GM04503 (cell line): ENCODE measurements at places on chromosomes 16 and 17.
A peak's percentile ranks its signal among the peaks of the same experiment; 100 is the strongest.

GRCh38 chr17:63033142-63033541, 67.1 kb downstream of the TANC2 start:
- no peak for DNase-seq

DNA sequence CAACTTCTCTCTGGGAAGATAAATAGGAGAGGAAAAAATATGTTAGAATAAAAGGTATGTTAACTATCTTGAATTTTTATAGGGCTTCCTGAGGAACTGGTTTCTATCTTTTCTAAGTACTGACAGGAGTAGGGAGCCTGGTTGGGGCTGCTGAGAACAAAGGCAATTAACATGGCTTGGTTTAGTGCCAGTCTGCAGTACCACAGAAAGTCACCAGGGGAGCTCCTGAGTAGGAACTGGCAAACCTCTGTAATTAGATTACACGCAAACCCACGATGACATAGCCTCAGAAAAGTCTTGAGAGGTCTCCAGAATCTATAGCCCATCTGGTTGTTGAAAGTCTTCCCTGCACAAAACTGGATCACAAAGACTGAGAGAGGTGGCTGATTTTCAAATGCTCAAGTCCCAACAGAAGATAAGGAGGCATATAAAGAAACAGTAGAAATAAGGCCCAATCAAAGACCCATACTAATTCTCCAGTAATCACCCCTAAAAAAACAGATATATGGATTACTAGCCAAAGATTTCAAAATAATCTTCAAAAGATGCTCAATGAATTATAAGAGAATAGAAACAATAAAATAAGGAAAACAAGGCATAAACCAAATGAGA, 11.7 kb upstream of the CNTNAP4 start:
- no peak for DNase-seq

GRCh38 chr17:27506348-27507218, 50.3 kb downstream of the KSR1 start:
- DNase-seq: no peak

DNA sequence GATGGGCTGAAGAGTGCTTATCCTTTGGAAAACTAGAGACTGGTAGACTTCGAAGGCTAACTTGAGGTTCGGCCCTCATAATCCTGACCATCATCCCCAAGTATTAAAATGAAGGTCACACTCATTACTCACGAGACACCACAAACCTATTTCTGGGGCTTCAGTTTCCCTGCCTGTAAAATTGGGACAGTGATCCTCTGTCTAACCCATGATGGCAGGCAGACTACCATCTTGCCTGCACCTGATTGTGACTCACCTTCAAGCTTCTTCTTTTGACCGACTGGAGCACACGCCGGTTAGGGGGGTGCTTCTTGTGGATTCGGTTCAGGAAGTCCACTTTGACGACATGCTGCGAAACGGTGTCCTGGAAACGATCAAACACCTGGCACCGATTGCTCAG, 14.2 kb upstream of the DHRS13 start:
- no peak for DNase-seq

- DNase-seq: no peak
Measured at GRCh38 chr17:34721326-34721725, 141.9 kb downstream of the TMEM132E start.

DNA sequence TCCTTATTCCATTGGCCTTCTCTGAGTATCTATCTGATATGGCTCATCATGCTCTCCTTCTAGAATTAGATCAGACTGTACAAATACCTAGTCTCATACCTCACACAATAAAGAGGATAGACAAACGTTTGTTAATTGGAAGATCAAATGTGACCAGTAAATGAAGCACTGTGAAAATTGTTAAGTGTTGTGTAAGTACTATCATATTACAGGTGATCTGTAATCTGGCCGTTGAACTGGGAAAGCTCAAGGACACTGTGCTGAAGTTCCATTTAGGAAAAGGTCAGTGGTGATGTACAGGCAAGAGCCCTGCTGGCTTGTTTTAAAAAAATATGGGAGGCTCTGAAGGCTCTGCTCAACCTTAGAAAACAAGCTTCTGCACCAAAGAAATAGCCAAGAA, 38.5 kb upstream of the CORO6 start:
- no peak for DNase-seq

GRCh38 chr16:87809150-87809902, 43.5 kb upstream of the KLHDC4 start:
- no peak for DNase-seq

DNA sequence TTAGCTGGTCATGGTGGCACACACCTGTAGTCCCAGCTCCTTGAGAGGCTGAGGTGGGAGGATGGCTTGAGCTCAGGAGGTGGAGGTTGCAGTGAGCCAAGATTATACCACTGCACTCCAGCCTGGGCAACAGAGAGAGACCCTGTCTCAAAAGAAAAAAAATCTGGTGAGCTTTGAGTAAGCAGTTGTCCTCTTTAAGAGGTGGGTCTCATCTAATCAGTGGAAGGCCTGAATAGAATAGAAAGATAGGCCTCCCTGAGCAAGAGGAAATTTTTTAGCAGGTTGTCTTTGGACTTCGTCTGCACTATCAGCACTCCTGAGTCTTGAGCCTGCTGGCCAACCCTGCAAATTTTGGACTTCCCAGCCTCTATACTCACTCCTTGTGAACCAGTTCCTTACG, 266.0 kb upstream of the ZFHX3 start:
- no peak for DNase-seq

DNA sequence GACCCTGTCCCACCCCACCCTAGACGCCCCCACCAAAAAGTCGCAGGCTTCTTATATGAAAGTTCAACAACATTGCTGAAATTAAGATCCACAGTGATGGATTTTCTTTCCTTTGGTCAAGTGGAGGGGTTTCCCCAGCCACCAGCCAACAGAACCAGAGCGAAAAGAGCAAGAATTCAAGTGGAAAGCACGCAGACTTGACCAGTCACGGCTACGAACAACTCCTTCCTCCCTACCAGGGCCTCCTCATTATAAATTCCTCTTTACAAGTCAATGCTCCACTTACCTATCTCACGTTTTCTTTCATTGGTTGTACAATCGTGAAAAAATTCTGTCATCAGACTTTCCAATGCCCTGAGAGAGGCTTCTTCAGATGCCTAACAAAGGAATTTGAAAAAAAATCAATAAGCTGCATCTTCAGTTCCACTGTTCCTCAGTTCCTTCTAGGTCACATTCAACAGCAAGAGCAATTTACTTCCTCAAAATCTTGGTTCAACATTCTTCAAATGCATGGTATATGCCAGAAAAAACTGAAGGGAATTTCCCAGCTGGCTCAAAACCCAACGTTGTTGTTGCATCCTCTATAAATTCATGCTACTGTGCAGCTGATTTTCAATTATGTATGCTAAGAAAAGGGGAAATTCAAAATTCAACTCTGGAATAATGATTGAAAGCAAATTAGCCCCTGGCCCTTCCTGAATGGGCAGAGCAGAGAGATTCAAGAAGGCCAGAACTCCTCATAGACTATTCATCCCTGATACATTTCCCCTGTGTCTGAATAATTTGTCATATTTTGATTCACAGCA, 30.9 kb downstream of the XPO6 start:
- no peak for DNase-seq

GRCh38 chr17:44203731-44204440, 4.2 kb upstream of the ATXN7L3 start:
- DNase-seq: no peak

DNA sequence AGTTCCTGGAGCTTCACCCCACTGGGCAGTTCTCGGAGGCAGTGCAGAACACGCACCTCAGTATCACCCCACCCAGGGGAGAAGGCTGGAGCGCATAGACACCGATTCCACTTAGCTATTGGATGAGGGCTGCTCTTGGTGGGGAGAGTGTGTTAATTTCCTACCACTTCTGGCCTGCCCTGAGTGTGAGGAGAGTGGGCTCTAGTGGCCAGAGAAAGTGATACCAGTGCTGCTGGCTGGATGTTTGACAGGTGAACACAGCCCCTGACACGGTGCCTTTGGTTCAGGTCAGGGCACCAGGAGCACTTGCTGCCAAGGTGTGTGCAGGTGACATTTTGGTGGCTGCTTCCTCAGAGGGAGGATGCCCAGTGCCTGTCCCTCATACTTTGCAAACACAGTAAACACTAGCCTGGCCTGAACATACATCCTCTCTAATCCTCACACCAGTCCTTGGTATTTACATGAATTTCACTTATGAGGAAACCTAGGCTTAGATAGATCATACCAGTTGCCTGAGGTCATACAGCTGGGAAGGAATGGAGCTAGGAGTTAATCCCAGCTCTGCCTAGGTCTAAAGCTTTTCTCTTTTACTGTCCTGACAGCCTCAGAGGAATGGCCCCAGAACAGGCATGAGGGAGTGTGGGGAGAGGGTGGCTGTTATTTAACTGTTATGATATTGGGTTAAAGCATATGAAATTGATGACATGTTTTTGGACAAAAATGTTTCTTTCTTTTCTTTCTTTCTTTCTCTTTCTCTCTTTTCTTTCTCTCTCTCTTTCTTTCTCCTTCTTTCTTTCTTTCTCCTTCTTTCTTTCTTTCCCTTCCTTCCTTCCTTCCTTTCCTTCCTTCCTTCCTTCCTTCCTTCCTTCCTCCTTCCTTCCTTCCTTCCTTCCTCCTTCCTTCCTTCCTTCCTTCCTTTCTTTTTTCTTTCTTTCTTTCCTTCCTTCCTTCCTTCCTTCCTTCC, 21.0 kb upstream of the ITGAX start:
- DNase-seq: peak; percentile 6

DNA sequence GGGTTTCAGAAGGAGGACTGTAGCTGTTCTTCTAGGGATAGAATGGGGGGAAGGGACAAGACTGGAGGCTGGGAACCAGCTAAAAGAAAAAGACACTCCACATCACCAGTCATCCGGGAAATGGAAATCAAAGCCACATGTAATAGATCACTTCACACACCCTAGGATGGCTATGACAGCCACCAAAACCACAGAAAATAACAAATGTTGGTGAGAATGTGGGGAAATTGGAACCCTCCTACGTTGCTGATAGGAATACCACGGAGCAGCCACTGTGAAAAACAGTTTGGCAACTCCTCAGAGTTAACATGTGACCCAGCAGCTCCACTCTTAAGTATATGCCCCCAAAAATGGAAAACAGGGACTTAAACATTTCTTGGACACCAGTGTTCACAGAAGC, 2.3 kb downstream of the TLE7 start:
- DNase-seq: no peak
